ENCODE measurements at places on chromosomes 5 and 9.

DNA sequence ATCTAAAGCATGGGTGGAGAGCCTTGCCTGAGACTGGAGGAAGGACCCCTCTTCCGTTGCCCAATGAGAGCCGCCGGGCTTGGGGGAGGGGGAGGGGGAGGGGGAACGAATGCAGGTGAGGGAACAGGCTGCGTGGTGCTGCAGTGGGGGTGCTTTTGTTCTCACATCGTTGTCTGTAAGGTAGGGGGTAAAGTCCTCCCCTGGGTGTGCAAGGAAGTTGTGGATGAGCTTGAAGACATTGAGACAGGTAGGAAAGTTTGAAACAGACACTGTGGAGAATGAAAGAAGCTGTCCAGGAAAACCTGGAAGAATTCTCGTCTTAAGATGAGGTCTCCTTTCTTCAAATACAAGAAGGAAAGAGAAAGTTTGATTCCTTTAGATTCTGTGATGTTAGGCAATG lies 94.1 kb upstream of the LIFR start:
- no peak for DNase-seq

DNA sequence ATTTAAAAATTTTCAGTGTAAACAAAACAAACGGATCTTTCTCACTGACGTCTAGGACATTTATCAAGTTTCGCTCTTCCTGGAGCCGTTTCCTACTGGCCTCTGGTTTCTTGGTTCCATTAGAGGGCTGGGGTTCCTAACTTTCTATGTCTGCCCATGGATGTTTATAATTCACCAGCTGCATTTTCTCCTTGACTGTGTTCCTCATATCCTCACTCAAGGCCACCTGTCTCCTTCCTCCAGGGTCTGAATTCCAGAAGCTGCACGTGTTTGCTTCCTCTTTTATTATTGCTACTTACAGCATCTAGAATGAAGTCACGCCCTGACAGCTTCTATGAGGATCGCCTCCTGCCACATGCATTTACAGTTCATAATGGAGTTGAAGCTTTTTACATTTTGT lies 74.1 kb upstream of the BASP1 start:
- no peak for DNase-seq

DNA sequence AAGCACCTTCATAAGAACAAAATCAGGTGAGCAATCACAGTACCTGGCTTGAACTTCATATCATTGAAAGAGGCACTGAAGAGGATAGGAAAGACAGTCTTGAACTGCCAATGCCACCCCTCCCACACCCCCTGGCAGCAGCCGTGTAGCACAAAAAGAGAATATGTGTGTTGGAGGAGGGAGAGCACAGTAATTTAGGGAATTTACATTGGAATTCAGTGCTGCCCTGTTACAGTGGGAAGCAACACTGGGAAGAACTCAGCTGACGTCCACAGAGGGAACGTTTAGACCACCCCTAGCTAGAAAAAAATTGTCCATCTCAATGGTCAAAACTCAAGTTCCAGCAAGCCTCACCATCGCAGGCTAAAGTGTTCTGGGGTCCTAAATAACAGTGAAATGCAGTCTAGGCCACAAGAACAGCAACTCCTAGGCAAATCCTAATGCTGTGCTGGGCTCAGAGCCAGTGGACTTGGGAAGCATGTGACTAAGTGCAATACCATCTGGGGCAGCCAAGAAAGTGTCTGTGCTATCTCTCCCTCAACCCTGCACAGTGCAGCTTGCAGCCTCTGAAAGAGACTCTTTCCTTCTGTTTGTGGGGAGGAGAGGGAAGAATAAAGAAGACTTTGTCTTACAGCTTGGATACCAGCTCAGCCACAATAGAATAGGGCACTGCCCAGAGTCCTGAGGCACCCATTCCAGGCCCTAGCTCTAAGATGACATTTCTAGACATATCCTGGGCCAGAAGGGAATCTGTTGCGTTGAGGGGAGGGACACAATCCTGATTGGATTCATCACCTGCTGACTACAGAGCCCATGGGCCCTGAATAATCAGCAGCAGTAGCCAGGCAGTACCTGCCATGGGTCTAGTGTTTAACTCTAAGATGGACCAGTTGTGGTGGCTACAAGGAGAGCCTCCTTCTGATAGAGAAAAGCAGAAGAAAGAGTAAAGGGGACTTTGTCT lies 62.1 kb upstream of the VLDLR start:
- DNase-seq: no peak

DNA sequence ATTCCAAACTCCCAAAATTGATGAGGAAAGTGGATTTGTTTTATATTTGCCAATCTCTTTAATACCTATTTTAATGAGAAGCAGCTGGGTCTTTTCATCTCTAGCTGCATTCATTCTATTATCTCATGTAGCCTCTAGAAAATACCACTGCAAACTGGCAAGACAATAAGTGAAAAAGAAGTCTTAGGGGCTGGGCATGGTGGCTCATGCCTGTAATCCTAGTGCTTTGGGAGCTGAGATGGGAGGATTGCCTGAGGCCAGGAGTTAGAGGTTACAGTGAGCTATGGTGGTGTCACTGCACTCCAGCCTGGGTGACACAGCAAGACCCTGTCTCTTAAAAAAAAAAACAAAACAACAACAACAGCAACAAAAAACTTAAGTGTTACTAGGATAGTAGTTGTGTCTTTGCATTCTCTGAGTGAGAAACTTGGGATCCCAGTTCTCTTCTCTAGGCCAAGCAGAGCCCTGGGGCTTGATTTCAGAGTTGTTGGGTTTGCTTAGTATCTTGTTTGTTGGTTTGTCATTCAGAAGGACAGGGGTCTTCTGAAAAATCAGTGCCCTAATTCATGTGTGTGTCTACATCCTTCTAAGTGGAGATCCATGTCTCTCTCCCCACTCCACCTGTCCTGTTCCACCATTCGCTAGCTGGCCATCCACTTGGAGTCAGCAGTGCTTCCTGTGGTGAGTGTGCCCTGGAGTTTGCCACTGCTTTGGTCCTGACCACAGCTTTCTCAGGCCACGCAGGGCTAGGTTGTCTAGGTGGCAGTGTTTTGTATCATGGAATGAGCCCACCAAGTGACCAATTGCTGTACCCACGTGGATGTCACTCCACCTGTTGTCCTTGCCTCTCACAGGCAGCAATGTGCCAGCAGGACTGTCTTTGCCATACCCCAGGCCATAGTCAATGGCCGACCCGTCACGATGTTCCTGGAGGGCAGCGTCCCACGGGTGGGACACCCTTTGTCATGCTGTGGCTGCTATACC lies 19.5 kb downstream of the MARCHF6 start:
- DNase-seq: no peak

DNA sequence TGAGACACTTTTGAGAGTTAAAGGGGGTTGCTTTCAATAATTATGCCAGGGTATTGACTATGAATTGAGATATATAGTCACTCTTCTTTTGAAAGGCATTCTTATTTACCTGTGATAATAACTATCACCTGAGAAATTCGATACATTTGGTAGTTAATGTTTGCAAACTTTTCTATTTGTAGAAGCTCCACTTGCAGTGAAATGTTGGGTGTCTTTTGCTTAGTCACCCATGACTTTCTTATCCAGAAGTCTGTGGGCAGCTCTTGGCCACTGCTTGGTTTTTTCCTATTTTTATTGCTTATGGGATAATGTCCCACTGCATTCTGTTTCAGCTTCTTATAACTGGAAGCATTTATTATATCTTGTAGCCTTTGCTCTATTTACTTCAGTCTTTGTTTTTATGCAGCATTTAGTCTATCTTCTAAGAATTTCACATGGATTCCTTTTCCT lies 3.9 kb downstream of the MACIR start:
- DNase-seq: no peak

DNA sequence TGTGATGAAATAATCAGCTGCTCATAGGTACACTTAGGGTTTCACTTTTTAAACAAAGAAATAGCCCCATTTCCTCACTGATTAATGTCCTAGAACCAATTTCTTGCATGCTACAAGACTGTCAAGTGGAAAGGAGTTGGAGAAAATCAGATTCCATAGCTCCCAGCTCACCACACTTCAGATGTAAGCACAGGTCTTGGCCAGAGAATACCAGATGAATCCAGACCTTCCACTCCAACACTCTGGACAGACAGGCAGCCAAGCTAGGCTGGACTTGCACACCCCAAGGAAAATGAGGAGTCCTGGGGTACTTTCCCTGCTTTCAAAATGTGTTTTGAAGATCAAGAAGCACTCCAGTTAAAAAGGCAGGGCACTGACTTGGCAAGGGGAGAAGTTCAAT lies 68.5 kb downstream of the KLHL3 start:
- no peak for DNase-seq

Data from SK-N-DZ (cell line).